ENCODE measurements at places on chromosomes 7 and 10. TPM values are rescaled to one million over a fixed set of nuclear protein-coding genes. Genes with fewer than 3 reads are reported as not detected.

DNA sequence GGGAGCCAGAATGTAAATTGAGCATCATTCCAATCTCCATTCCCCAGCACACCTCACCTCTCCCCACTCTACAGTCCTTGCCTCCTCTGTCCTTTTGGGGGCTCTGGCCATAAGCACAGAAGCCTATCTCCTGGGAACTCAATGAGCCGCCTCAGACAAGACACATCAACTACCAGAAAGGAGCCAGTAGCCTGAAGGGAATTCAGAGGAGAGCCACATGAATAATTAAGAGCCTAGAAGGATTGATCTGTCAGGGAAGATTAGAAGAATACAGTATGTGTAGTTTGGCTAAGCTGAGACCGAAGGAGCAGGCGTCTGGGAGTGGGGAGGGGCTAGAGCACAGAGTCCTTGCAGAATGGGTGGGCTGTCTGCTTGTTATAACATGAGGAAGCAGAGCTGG is 31.2 kb downstream of the FRMD4A start:
- no peak for DNase-seq

- DNase-seq, result no peak
Observed at GRCh38 chr7:149010451-149010850, 17.9 kb downstream of the PDIA4 start.

PRR15 gene
- not detected for total RNA-seq

MYO1G gene
- under 0.01 TPM for total RNA-seq

GIMAP4 gene
- total RNA-seq, result 169 TPM

DNA sequence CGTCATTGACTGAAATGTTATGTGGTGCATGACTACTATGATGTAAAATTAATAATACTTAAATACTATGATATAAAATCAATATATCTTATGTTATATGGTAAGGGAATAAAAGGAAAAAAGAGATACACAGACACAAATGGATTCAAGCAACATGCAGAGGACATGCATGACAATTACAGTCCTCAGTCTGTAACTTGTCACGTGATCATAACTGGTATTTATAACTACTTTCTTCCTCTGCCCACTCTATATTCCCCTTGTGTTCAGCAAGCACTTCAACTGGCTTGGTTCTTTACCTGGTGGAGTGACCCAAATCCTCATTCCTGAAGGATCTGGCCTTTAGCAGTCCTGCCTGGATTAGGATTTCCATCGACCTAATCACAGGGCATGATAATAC is 104.4 kb upstream of the FAM180A start:
- no peak for DNase-seq

SLC26A5 gene
- total RNA-seq, result 0.64 TPM

GRCh38 chr10:65419629-65420028 is 1506.2 kb upstream of the LRRTM3 start:
- no peak for DNase-seq

GRCh38 chr7:50153148-50153547 is 60.1 kb upstream of the ZPBP start:
- no peak for DNase-seq

FAM25A gene
- total RNA-seq, result not detected

GRCh38 chr10:20494474-20494873 is 402.6 kb downstream of the NEBL start:
- DNase-seq, result no peak

GRCh38 chr7:34165927-34166550 is 260.7 kb downstream of the BMPER start:
- DNase-seq, result peak; percentile 7

NEUROG3 gene
- total RNA-seq, result not detected

CALHM2 gene
- total RNA-seq, result 16.0 TPM

PRKAR2B gene
- 12.0 TPM for total RNA-seq

GRCh38 chr10:32516567-32517495 is 70.9 kb downstream of the CCDC7 start:
- no peak for DNase-seq

- DNase-seq, result peak; percentile 12
Observed at GRCh38 chr7:27763983-27764508, 24.1 kb downstream of the TAX1BP1 start.

- DNase-seq, result no peak
Observed at GRCh38 chr7:8921807-8922206, 488.4 kb downstream of the NXPH1 start.

- no peak for DNase-seq
Observed at GRCh38 chr7:150860291-150860977, 8.1 kb downstream of the AOC1 start.

- DNase-seq, result no peak
Observed at GRCh38 chr7:132131196-132131595, 445.1 kb downstream of the PLXNA4 start.

DNA sequence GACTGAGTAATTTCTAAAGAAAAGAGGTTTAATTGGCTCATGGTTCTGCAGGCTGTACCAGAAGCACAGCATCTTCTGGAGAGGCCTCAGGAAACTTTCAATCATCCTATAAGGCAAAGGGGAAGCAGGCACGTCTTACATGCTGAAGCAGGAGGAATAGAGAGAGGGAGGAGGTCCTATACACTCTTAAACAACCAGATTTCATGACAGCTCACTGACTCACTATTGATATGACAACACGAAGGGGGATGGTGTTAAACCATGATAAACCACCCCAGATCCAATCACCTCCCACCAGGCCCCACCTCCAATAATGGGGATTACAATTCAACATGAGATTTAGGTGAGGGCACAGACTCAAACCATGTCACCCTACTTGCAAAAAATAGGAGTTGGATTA is 201.5 kb downstream of the CDK14 start:
- DNase-seq, result no peak

DNA sequence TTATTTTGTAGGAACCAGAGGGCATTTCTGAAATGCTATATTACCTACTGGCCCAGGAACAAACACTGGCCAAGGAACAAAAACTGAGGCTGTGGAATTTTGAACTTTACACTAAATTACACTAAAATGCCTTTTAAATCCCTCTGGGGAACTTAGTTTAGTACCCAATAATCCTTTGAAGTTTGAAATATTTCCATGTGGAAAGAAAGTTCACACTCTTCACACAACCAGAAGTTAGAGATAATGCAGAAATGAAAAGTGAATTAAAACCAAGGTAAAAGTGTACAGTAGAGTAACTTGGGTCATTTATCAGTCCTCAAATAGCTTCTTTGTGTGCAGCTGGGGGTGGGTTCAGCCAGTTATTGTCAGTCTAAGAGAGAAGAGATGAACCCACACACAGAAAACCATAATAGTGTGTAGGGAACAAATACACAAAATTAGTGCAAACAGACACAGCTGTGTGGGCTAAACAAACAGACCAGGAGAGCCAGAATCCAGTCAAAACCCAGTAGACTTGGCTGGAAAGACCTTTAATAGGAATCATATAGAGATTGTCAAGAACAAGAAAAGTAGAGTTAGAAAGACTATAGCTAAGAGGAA is 46.5 kb upstream of the DGKI start:
- no peak for DNase-seq

- DNase-seq, result no peak
Observed at GRCh38 chr10:26169466-26169865, 47.1 kb upstream of the GAD2 start.

DNA sequence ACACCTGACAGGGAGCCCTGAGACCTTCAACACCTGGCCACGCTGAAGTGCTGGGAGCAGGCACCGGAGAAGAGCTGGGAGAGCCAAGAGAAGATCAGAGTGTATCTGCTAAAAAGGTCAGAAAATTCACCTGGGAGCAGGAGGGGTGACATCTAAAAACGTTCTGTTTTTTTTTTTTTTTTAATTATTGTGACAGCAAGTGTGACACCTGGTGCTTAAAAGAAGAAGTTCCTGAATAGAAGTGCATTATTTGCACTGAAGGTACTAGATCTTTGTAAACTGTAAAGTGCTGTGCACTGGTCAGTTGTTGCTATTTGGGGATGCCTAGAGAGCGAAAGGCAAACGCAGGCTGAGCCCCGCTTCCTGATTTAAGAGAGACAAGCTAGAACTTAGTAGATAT is 422.0 kb downstream of the PLXNA4 start:
- no peak for DNase-seq

DNA sequence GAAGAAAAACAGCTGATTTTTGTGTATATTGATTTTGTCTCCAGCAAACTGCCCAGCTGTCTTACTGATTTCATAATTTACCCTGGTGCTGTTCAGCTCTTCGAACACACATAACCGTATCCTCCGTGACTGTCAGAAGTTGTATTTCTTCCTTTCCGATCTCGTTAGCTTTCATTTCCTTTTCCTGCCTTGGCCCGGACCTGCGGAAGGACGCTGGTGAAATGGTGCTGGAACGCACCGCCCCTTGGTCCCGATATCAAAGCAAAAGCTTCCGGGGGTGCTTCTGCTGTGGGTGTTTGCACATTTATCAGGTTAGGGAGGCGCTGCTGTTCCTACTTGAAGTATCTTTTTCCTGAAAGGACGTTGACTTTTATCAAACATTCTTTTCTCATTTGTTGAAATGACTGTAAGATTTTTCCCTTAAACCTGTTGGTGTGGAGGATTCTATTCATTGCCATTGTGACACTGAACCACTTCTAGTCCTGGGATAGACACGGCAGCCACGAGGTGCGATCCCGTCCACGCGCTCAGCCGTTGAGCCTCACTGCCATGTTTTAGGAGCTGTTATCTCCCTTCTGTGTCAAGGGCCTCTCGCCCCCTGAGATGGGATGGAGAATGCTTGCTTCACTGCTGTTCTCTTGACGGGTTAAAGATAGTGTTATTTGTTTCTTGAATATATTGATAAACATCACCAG is 72.6 kb downstream of the FOXL3 start:
- no peak for DNase-seq

GRCh38 chr7:135160098-135160857 is 10.2 kb downstream of the CYREN start:
- peak; percentile 93 for DNase-seq

- DNase-seq, result peak; percentile 59
Observed at GRCh38 chr7:22563032-22563501, 63.1 kb upstream of the STEAP1B start.

VWDE gene
- total RNA-seq, result under 0.01 TPM

- DNase-seq, result no peak
Observed at GRCh38 chr10:74824184-74824899, 2.1 kb upstream of the KAT6B start.

DNA sequence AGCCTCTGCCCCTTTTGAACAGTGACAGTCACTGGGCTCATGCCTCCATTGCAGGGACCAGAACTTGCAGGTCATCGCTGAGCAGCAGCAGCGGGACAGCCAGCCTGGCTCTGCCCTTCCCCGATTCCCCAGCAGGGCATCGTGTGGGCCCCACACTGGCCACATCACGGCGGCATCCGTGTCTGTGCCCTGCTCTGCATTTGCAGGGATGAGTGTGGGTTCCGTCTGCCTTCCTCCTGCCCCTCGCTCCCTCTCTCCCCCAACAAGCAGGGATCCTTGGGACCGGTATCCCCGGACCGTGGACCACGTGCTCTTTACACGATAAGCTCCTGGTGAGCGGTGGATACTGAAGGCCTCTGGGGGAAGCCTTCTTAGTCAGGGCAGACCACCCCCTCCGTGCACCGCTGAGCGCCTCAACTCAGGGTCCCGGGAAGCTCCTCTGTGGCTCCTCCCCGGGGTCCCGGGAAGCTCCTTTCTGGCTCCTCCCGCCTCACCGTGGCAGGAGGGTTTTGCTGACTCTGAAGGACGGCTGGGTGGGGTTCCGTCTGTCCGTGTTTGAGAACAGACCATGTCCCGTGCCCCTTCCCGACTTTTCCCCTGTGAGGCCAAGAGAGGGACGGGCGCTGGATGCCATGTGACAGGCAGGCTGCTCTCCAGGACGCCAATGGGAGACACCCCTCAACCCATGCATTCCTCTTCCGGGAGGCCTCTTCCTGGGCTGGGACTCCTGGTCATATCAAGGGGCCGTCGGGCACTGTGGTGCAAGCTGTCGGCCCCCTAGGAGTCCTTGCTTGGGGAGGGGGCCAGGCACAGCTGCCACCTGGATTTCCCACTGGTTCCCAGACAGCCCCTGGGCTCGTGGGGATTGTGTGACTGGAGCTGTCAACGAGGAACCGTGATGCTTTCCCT is 23.5 kb upstream of the NKX6-2 start:
- no peak for DNase-seq

DNA sequence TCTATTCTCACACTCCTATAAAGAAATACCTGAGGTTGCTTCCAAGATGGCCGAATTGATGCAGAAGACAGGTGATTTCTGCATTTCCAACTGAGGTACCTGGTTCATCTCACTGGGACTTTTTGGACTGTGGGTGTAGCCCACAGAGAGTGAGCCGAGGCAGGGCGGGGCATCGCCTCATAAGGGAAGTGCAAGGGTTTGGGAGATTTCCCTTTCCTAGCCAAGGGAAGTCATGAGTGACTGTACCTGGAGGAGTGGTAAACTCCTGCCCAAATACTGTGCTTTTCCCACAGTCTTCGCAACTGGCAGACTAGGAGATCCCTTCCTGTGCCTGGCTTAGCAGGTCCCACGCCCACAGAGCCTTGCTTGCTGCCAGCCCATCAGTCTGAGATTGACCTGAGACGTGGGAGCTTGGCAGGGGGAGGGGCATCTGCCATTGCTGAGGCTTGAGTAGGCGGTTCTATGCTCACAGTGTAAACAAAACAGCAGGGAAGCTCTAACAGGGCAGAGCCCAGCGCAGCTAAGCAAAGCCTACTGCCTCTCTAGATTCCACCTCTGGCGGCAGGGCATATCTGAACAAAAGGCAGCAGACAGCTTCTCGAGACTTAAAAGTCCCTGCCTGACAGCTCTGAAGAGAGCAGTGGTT is 152.2 kb downstream of the ARL4A start:
- no peak for DNase-seq

DNA sequence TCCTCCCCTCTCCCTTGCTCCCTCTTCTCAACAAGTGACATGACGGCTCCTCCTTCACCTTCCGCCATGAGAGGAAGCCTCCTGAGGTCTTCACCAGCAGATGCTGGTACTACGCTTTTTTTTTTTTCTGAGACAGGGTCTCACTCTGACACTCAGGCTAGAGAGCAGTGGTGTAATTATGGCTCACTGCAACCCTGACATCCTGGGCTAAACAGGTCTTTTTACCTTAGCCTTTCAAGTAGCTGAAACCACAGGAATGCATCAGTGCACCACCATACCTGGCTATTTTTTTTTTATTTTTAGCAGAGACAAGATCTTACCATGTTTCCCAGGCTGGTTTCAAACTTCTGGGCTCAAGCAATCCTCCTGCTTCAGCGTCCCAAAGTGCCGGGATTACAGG is 43.6 kb downstream of the MDH2 start:
- DNase-seq, result no peak

DNA sequence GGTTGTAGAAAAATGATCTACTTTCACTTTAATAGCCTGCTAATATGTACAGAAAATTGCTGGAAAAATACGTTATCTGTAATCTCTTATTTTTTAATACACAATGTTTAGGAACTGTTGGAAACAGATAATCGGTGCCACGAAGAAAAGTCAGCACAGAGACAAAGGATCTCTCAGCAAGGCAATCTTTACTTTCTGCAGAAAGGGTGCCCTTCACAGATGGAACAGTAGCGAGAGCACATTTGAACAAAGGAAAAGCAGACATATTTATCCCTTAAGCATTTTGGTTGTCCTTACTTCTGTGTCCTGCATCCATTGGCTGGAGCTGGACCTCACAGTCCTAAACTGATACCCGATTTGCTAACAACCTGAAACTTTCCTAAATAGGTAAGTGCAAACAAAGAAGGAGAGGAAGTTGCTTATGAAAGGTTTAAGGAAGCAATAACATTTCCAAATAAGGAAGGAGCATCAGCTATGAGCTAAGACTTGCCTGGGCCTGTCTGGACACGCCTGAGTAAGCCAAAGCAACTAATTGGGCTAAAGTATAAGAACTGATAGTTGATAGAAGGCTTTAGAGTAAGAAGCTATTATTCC is 640.0 kb downstream of the SH2D4B start:
- no peak for DNase-seq

Measured in dermis microvascular lymphatic vessel endothelial cell (primary cell).